ENCODE measurements at places on chromosomes 1 and 21.

DNA sequence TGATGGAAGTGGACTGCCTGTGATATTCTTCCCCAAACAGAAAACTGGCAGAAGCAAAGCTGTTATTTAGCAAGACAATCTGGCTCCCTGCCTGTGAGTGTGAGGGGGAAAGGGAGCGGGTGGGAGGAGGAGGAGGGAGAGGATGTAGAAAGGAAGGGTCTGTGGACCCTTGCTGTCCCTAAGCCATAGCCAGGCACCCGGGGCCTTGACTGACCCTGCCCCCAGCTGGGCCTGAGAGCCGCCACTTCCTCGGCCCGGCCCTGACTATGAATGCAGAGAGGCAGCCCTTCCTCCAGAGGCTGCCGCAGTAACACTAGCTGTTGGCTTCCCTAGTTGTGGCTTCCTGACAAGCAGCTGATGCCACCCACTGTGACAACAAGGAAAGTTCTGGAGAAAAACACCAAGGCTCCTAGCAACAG lies 13.9 kb downstream of the PLA2G2F start:
- DNase-seq = no peak

- DNase-seq = no peak
Observed at GRCh38 chr1:207088701-207089626, at the start of gene C4BPB. Gene C4BPB (plus strand): TSS chr1:207088860. CDS start chr1:207089532, 672 bp downstream.

DNA sequence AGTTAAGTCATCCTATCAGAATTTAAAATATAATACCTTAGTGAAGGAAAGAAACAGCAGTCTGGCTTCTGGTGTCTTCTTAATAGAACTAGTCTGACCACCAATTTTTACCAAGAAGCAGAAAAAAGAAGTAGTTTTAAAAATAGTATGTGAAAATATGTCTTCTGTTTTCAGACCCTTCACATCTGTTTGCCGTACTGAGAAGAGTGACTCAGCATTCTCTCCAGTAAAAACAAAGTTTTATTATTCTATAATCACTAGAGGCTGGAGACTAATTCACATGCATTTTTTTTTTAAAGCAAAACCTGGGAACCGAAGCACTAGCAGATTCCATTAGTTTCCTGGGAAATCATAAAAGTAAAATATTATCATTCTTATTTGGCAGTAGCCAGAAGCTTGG lies 163.8 kb downstream of the COL24A1 start:
- no peak for DNase-seq

- DNase-seq = no peak
Observed at GRCh38 chr1:228236744-228237143, 28.9 kb downstream of the OBSCN start.

DNA sequence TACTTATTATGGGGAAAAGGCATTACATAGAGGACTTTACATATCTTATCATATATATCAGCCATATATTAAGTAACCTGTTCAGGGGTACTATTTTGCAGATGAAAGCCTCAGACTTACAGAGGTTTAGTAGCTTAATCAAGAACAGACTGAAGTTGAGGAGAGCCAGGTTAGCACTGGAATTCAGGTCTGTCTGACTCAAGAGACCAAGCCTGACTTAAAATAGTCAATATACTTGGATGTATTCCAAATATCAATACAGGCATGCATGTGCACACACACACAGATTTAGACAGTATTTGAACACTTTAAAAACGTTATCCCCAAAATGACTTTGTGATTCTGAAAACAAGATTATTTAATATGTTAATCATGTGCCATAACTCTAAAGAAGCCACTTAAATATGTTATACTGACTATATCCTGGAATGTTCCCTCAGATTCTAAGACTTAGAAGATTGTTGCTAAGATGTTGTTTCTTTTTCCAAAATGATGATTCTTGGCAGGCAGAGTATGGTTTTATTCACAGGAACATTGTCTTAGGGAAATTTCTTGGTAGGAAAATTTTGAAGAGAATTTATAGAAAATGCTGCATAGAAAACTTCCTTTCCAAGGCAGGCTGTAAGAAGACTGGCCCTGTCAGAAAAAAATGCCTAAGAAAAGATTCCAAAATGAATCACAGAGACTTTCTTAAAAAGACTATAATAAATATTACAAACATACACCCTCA lies 61.6 kb downstream of the ADAMTS1 start:
- DNase-seq = no peak

- peak; percentile 44 for DNase-seq
Observed at GRCh38 chr1:46179138-46180081, 3.1 kb upstream of the P3R3URF start.

DNA sequence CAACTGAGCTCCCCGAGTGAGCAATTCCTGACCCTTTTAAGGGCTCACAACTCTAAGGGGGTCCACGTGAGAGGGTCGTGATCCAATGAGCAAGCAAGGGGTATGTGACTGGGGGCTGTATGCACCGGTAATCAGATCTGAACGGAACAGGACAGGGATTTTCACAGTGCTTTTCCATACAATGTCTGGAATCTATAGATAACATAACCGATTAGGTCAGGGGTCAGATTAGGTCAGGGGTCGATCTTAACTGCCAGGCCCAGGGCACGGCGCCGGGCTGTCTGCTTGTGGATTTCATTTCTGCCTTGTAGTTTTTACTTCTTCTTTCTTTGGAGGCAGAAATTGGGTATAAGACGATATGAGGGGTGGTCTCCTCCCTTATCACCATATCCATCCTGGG lies 30.7 kb upstream of the OPRD1 start:
- no peak for DNase-seq

GRCh38 chr1:151947140-151947539 lies 37.8 kb upstream of the THEM4 start:
- DNase-seq = no peak

GRCh38 chr1:157993147-157993917 lies at the start of gene KIRREL1:
Gene KIRREL1 (plus strand): TSS chr1:157993645. CDS start chr1:157993677, 32 bp downstream.
- no peak for DNase-seq

DNA sequence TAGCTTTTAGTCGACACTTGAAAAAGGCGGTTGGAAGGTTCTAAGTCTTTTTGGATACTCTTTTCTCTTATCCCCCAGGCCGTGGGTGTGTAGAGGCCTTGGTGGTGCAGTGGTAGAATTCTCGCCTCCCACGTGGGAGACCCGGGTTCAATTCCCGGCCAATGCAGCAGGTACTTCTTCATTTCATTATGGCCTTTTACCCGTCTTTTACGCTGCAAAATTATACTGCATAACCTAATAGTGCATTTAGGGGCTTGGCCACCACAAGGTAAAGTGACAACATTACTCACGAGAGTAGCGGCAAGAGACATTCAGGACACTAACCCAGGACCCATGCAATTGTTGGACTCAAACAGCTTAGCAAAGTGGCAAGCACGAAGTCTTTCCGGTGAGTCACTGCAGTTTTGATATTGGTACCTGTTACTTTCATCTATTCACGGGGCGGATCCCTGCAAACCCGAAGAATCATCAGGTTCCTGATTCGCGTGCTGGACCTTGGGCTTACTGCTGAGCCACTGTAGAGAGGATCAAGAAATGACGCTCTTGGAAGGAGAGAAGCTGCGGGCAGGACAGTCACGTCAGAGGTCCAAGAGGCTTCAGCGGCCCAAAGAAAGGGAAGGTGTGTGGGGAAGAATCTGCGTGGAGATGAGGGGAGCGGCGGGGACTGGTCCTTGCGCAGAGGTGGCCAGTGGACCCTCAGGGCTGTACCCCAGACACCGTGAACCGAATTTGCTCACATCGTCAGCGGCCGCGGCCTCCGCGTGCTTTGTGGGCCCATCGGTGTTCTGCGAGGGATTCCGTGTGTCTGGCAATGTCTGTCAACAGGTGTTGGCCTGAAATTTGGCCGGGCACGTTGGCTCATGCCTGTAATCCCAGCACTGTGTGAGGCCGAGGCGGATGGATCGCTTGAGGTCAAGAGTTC lies 12.9 kb upstream of the RNU1-4 start:
- DNase-seq = peak; percentile 10

DNA sequence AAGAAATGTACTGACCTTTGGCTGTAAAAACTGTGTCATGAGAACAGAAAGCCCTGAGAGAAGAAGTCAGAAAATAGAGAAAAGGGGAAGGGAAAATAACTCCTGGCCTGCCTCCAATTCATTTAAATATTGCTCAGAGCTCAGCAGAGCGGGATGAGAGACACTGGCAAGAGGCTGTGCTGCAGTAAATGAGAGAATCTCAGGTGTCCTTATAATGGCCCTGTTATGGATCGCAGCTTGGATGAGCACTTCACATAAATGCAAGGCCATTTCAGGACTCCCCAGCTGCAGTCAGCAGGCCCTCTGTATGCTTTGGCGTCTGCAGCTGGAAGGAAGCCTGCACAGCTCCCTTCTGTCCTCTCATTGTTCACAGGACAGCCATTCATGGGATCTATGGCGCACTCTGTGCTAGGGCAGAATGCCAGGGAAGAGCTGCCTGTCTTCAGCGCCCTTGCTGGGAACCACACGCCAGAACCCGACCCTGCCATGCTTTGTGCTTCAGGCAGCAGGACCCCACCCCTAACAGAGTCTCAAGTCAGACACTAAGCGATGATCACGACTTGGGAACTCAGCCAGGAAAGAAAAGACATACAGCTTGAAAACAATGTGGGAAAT lies 20.7 kb upstream of the ABCB10 start:
- DNase-seq = no peak

DNA sequence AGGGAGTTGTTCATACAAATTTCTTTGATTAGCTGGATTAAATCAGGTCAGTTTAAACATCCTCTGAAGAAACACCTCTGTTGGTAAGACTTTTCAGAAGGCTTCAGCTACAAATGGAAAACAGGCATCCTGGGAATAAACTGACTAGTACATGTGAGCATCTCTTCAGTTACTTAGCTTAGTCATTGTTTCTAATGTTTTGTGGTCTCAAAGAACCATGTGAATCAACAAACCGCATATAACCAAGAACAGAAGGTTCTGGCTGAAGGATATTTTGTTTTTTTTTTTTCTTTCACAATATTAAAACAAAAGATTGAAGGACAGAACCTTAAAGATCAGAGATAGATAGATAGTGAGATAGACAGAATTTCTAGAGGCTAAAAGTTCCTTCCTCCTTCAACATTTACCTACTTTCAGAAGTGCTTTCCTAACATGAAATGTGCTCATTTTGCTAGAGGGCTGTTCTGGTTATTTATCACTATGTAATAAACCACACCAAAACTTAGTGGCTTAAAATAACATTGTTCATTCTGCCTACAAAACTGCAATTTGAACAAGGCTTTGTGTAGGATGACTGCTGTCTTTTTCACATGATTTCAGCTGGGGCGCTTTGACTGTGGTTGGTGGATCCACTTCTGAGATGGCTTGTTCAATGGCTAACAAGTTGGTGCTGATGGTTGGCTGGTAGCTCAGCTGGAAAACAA lies 119.8 kb upstream of the PTGFR start:
- no peak for DNase-seq

DNA sequence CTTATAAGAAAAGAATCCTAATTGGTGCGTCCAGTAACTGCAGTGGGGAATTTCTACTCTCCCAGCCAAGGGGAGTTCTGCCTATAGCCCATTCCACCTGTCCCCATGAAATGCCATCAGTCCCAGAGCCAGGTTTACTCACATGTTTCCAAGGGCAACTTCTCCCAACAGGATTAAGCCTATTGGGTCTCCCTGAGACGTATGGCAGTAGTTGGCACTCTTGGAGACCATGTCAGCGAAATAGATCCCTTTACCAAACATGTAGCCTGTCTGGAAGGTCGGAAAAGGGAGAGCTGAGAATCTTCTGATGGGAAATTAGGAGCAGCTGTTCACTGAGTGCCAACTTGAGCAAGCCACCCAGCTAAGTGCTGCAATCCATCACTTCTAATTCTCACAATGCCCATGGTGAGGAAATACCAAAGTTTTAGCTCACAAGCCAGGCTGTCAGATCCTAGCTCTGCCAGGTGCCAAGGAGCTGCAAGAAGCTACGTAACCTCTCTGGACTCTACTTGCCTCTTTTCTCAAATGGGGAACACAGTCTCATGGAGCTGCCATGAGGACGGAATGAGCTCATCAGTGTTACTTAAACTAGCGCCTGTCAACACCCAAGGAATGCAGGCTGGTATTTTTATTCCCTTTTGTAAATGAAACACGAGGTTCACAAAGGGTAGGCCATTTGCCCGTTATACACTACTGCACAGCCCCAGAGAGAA lies 43.9 kb downstream of the PARP1 start:
- no peak for DNase-seq

GRCh38 chr21:44399955-44400790 lies 46.8 kb downstream of the TRPM2 start:
- no peak for DNase-seq

DNA sequence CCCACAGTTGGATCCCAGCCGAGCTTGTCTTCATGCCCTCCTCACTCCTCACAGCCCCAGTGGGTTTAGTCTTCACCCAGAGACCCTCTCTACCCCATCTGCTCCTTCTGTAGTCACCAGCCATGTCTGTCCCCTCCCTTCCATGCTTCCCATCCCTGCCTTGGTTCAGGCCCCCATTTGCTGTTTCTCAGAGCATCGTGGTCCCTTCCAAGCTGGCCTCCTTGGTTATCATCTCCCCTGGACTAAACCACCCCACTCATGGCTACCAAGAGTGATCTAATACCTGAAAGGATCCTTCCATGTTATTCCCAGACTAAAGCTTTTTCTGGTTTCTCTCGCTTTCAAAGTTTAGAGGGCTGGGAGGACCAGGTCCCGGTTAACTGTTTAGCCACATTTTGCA lies 8.3 kb downstream of the CNIH3 start:
- DNase-seq = no peak

DNA sequence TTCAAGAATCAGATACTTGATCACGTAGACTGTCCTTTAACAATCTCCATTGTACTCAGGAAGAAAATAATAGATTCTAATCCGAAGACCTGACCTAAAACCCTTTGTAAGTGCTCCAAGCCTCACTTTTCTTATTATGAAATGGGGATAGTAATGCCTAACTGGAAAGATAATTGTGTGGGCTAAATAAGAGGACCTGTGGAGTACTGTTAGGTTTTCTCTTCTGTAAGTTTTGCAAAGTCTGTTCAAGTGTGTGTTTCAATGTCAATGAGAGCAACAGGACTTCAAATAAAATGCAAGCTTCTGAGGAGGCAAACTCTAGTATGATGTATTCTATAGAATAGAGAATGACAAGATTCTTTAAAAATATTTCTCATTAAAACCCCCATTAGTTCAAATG lies 348.6 kb downstream of the USP25 start:
- no peak for DNase-seq

DNA sequence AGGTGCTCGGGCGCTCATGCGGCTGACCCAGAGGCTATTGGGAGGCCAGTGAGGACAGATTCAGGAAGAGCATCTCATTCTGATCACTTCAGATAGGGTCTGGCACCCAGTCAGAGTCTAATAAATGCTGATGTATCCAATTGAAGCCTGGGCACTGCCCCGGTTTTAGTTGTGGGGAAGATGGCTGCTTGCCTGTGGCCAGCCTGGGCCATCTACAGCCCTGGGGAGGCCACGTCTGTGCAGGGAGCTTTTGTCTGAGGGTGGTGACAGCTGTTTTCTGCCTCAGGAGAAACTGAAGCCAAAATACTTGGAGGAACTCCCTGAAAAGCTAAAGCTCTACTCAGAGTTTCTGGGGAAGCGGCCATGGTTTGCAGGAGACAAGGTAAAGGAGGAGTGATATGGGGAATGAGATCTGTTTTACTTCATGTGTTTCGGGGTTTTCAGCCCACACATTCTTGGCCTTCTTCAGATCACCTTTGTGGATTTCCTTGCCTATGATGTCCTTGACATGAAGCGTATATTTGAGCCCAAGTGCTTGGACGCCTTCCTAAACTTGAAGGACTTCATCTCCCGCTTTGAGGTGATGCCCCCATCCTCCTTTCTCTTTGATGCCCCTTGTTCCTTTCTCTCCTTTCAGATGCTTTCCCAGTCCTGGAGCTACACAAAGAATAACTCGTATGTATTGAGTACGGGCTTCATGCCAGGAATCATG lies 2.8 kb downstream of the GSTM5 start:
- no peak for DNase-seq

All from stimulated activated CD4-positive, alpha-beta T cell treated with anti-CD3 and anti-CD28 coated beads, Interleukin-1b, Interleukin-23, amount 100 ng/mL, for 1 hour (primary cell).